Karpas-422 (cell line): ENCODE measurements at places on chromosomes 4 and X. TPM values are rescaled to one million over a fixed set of nuclear protein-coding genes. Genes with fewer than 3 reads are reported as not detected.

Gene PCSK1N
- total RNA-seq, result not detected in 2 replicates

DNA sequence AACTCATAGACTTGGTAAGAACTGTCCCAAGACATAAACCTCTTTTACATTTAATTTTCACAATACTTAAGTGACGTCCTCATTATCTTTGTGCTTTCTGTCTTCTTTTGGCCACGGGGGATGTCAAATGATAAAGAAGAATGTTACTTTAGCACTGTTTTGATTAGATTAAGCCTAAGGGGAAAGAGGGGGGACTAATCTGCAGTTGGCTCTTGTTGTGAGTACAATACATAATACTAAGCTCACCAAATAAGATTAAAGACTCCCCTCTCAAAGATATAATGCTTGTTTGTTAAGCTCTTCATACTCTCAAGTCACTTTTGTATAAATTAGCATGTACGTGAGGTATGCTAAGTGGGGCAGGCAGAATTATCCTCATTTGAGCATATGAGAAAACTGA is 36.5 kb downstream of the OCRL start:
- no peak for DNase-seq
- H3K36me3 ChIP-seq, result peaks cover 7% of the 10 kb centered on the region; the same call in 1 of the 2 replicates
- H3K4me1 ChIP-seq, result peaks cover 4% of the 10 kb centered on the region
- H3K4me3 ChIP-seq, result no peak overlapping the region

- no peak for DNase-seq
- no peak overlapping the region for H3K4me3 ChIP-seq
- no peak overlapping the region for H3K27ac ChIP-seq
Measured at GRCh38 chr4:158121161-158121579, 51.7 kb downstream of the GASK1B start.

GRCh38 chrX:13495232-13495631 is 74.2 kb upstream of the EGFL6 start:
- DNase-seq, result no peak
- no peaks in the 10 kb centered on the region for H3K4me1 ChIP-seq
- H3K27ac ChIP-seq, result no peak overlapping the region
- H3K36me3 ChIP-seq, result no peaks in the 10 kb centered on the region

GRCh38 chr4:40301603-40302002 is 33.5 kb upstream of the CHRNA9 start:
- H3K27ac ChIP-seq, result peak overlapping the region; percentile 100
- H3K36me3 ChIP-seq, result no peaks in the 10 kb centered on the region
- H3K4me1 ChIP-seq, result peaks cover 93% of the 10 kb centered on the region

DNA sequence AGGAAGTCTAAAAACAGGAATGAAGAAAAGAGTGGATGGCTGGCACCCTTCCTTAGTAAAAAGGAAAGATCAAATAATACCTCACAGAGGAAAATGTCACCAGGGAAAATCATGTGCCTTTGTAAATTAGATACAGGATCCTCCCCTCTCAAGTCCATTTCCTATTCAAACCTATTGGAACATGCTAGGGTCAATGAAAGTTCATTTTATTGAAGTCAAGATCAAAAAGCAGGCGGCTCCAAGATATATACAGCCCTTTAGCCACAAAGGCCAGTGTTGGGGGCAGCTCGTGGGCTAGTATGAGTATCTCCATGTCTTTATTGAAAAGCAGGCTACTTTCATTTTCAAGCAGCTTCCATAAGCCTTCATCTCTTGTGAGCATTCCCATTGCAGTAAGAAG is 141.1 kb downstream of the QDPR start:
- DNase-seq, result no peak
- H3K27me3 ChIP-seq, result no peaks in the 10 kb centered on the region
- no peaks in the 10 kb centered on the region for H3K4me1 ChIP-seq
- no peaks in the 10 kb centered on the region for H3K36me3 ChIP-seq
- no peak overlapping the region for H3K4me3 ChIP-seq
- no peak overlapping the region for H3K27ac ChIP-seq

- no peaks in the 10 kb centered on the region for H3K36me3 ChIP-seq
- H3K4me1 ChIP-seq, result no peaks in the 10 kb centered on the region
- DNase-seq, result no peak
- H3K27ac ChIP-seq, result no peak overlapping the region
- H3K4me3 ChIP-seq, result no peak overlapping the region
- no peaks in the 10 kb centered on the region for H3K27me3 ChIP-seq
Measured at GRCh38 chrX:50188859-50189600, 11.8 kb downstream of the AKAP4 start.

Gene TEX13B
- not detected in 2 replicates for total RNA-seq

Gene SLC9B1
- total RNA-seq, result 0.97 and 1.4 TPM in 2 replicates

GRCh38 chrX:106177106-106177981 is 9.2 kb downstream of the PWWP3B start:
- H3K27ac ChIP-seq, result no peak overlapping the region
- no peaks in the 10 kb centered on the region for H3K36me3 ChIP-seq
- no peak for DNase-seq
- H3K4me1 ChIP-seq, result no peaks in the 10 kb centered on the region
- H3K27me3 ChIP-seq, result no peaks in the 10 kb centered on the region

GRCh38 chrX:68086709-68087108 is 346.6 kb downstream of the OPHN1 start:
- H3K4me1 ChIP-seq, result no peaks in the 10 kb centered on the region
- H3K36me3 ChIP-seq, result no peaks in the 10 kb centered on the region
- no peak overlapping the region for H3K27ac ChIP-seq
- no peak for DNase-seq
- no peak overlapping the region for H3K4me3 ChIP-seq
- H3K27me3 ChIP-seq, result no peaks in the 10 kb centered on the region

Gene TMPRSS11A
- total RNA-seq, result not detected in 2 replicates

Gene CENPI
- 5.9 and 13.5 TPM in 2 replicates for total RNA-seq

DNA sequence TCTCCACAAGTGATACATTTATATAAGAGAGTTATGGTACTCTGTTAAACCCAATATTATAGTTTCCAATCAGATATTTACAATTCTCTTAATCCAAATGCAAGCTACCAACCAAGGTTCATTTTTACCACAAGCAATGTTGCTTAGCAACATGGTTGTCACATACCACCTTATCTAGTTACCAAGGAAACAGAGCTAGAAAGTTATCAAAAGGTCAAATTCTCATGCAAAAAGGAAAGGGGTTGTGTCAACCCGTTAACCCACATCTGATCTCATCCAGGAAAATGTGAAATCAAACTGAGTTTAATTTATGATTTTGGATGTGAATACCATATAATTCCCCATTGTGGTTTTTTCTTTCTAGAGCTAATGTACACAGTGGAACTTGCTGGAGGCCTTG is 274.1 kb upstream of the MAGEB2 start:
- no peaks in the 10 kb centered on the region for H3K4me1 ChIP-seq
- H3K27me3 ChIP-seq, result no peaks in the 10 kb centered on the region
- H3K4me3 ChIP-seq, result no peak overlapping the region
- no peak for DNase-seq
- H3K27ac ChIP-seq, result no peak overlapping the region
- no peaks in the 10 kb centered on the region for H3K36me3 ChIP-seq

Gene PPEF1
- total RNA-seq, result not detected in 2 replicates

DNA sequence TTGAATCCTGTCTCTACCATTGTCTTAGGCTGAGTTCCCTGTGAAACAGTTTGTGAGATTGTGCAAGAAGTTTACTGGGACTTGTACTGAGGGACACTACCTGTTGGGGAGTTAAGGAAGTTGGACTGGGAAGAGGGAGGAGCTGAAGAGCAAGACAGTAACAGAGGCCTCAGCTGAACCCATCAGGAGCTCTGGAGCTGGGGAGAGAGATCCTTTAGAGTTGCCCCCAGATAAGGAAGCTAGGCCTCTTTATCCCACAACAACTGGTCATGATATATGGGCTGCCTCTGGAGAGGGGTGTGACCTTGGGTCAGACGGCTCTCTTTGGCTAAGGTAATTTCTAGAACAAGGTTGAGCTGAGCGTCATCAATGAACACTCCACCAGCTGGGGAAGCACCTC is 137.8 kb upstream of the SLC4A4 start:
- H3K36me3 ChIP-seq, result no peaks in the 10 kb centered on the region
- H3K4me3 ChIP-seq, result no peak overlapping the region
- H3K4me1 ChIP-seq, result no peaks in the 10 kb centered on the region
- no peaks in the 10 kb centered on the region for H3K27me3 ChIP-seq

DNA sequence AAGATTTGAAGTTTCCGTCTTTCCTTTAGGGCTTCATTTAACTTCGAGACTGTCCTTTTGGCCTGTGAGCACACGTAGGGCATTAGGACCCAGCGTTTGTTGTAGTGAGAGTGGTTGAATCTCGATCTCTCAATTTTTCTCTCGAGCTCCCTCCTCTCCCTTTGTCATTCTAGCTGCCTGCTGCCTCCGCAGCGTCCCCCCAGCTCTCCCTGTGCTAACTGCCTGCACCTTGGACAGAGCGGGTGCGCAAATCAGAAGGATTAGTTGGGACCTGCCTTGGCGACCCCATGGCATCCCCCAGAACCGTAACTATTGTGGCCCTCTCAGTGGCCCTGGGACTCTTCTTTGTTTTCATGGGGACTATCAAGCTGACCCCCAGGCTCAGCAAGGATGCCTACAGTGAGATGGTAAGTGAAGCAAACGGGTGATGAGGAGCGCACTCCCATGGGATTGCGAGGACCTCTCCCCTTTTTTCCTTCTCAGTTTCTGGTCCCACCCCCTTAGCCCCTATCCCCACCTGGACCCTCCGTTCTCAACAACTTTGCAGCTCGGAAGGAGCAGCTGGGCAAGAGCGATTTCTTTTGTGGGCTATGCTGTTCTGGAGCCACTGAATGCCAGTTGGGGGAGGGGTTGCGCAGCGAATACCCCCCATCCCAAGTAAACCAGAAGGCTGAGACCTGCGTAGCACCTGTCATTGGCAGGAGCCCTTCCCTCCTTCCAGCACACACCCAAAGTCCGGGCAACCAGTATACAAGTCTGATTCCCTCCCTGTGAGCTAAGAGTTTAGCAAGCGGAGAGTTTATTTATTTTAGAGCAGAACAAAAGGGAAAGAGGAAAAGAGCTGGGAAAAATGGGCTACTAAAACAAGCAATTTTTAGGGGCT is at the start of gene TMEM35A:
Gene TMEM35A (plus strand): TSS at position 164 of the 883 bp plus-strand sequence. CDS start 124 bp downstream, at position 288.
- H3K36me3 ChIP-seq, result no peaks in the 10 kb centered on the region
- DNase-seq, result no peak
- H3K27ac ChIP-seq, result no peak within 1 kb of the TSS
- H3K27me3 ChIP-seq, result no peaks in the 10 kb centered on the region
- H3K4me3 ChIP-seq, result no peak within 1 kb of the TSS

DNA sequence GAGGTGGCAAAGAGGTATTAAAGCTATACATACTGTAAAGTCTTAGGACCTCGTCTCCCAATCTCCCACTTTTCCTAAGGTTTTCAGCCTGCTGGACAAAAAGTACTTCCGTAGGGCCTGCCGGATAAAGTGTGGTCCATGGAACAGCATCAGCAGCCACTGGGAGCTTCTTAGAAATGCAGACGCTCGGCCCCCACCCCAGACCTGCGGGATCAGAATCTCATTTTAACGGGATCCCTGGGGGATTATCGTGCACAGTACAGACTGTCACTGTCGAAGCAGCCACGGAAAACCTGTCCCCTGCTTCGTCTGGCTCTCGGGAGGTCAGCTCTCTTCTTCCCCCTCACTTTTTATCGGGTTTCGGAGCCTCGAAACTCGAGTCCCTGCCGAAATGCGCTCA is 802 bp downstream of the ADGRG2 start:
- no peaks in the 10 kb centered on the region for H3K4me1 ChIP-seq
- H3K4me3 ChIP-seq, result no peak overlapping the region
- H3K27me3 ChIP-seq, result no peaks in the 10 kb centered on the region
- no peak overlapping the region for H3K27ac ChIP-seq

Gene DGKK
- not detected in 2 replicates for total RNA-seq

Gene NAT8L
- not detected in 2 replicates for total RNA-seq

Gene RNF128
- total RNA-seq, result not detected in 2 replicates

DNA sequence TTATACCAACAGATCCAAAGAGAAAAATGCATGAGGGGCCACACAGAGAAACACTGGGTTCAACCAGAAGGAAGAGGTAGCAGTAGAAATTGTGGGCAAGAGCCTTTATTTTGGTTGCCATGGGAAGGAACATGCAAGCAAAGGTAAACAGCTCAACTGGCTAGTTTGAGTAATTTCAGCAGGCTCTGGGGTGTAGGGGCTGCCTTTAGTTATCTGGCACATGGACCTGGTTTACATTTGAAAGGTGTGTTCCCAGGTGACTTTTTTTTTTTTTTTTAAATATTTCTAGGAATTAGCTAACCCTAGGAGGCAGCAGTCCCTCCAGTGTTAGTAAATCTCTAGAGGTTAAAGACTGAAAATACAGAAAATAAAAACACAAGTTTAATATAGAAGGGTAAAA is 481.9 kb downstream of the ACTRT1 start:
- no peaks in the 10 kb centered on the region for H3K4me1 ChIP-seq
- no peak overlapping the region for H3K27ac ChIP-seq
- DNase-seq, result no peak
- H3K36me3 ChIP-seq, result no peaks in the 10 kb centered on the region

- no peak for DNase-seq
- H3K27ac ChIP-seq, result no peak overlapping the region
- no peak overlapping the region for H3K4me3 ChIP-seq
- H3K27me3 ChIP-seq, result no peaks in the 10 kb centered on the region
Measured at GRCh38 chr4:184234155-184234554, 16.5 kb upstream of the ENPP6 start.

DNA sequence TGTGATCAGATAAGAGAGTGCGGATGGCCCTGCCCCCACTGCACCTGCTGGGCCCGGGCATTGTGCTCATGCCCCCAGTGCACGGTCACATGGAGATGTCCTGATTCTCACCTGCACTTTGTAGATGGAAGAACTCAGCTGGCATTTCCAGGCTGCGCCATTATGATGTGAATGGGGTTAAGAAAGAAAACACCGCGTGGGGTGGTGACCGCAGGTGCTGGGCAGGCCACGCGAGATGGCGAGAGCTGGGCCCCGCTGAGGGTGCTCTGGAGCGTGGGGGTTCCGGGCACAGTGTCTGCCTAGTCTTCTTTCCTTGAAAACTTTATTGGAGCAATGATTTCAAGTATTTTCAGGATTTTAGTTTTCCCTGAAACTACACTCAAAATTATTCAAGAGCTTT is 17.8 kb upstream of the HGFAC start:
- no peak overlapping the region for H3K4me3 ChIP-seq
- H3K36me3 ChIP-seq, result no peaks in the 10 kb centered on the region
- no peaks in the 10 kb centered on the region for H3K4me1 ChIP-seq
- no peak for DNase-seq
- H3K27me3 ChIP-seq, result no peaks in the 10 kb centered on the region

DNA sequence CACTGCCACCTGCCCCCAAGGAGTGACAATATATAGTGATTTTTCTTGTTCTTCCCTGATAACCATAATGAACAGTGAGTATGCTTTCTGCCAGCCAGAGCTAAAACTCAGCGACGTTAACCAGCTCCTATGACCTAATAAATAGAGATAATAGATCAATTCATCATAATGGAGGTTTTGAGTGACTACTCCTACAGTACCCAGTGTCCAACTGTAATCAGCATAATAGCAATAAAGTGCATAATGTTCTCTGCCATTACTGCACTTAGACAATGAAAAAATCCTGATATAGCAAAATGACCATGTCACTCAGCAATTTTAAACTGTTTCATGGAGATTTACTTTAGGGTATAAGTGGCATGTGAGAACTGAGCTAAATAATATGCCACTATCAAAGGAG is 20.7 kb upstream of the TXLNG start:
- H3K36me3 ChIP-seq, result 0 out of 2 replicates have a peak, but pooled peaks cover 4% of the 10 kb centered on the region
- DNase-seq, result no peak
- no peaks in the 10 kb centered on the region for H3K4me1 ChIP-seq
- no peak overlapping the region for H3K4me3 ChIP-seq
- no peak overlapping the region for H3K27ac ChIP-seq

Gene NCAPG
- total RNA-seq, result 21.0 and 46.3 TPM in 2 replicates

GRCh38 chrX:152806035-152806434 is 24.5 kb downstream of the CETN2 start:
- no peaks in the 10 kb centered on the region for H3K27me3 ChIP-seq
- no peak overlapping the region for H3K27ac ChIP-seq
- H3K4me1 ChIP-seq, result peaks cover 3% of the 10 kb centered on the region; the same call in 1 of the 2 replicates
- no peak overlapping the region for H3K4me3 ChIP-seq
- H3K36me3 ChIP-seq, result no peaks in the 10 kb centered on the region
- no peak for DNase-seq
